ENCODE measurements at places on chromosomes 5 and 9.
A peak's percentile ranks its signal among the peaks of the same experiment; 100 is the strongest.

- DNase-seq = no peak
Observed at GRCh38 chr5:179130101-179130681, 70.0 kb downstream of the ZNF354C start.

DNA sequence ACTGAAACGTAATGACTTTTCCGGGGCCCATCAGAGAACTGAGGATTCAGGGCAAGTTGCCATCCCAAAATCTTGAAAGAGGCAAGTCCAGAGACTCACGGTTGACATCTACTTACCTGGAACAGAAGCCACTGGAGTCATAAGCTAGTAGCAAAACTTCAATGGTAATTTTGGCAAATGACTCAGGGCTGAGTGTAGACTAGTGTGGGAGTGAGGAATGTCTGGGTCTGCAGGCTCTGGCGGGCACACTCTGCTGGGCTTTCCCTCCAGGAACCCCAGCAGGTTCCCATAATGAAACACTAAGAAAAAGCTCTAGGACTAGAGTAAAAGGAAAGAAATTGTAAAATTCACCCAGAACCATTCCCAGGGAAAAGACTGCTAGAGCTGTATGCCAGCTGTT lies 122.9 kb upstream of the NFIL3 start:
- no peak for DNase-seq

DNA sequence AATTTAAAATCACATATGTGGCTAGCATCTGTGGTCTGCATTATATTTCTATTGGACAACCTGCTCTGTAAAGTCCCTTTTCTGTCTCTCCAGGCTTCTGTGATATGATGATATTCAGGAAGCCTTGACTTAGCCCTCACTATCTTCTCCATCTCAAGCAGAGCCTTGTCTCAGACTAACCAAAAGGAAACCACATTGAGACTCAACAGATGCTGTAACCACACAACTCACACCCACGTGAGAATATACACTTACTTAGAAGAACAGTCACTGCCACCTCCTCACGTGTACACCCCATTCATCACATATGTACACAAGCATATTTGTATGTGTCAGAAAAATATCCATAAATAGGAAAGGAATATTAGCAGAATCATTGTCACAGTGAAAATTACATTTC lies 33.6 kb downstream of the HTR4 start:
- no peak for DNase-seq

DNA sequence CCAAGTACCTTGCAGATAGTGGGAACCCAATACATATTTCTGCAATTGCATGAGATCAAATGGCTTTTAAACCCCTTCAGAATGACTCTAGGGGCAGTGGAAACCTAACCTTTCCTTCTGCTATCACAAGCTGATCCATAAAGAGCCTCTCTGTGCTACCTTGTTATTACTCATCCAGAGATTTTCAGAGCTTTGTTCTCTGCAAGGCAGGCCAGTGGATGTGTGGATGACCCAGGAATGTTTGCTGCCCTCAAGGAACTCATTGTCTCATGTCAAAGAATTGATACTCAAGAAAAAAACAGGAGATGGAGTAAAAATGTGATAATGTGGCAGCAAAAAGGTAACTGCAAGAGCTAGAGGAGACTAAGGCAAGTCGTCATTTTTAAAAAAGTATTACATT lies 164.1 kb downstream of the HMHB1 start:
- DNase-seq = no peak

GRCh38 chr5:177403102-177403791 lies 2.8 kb upstream of the PFN3 start:
- peak; percentile 32 for DNase-seq

All from CD4-positive, alpha-beta T cell (primary cell).